ENCODE measurements at places on chromosomes 12 and 14.
A peak's percentile ranks its signal among the peaks of the same experiment; 100 is the strongest.

- peak; percentile 72 for DNase-seq
These were observed 146.1 kb downstream of the KITLG start for GRCh38 chr12:88433997-88434703.

- DNase-seq = no peak
These were observed 201.0 kb upstream of the DIO3 start for GRCh38 chr14:101360054-101360911.

- DNase-seq = no peak
These were observed 459.2 kb downstream of the RAD51B start for GRCh38 chr14:68278576-68279436.

GRCh38 chr14:50839048-50839447, 8.1 kb upstream of the NIN start:
- DNase-seq = no peak

DNA sequence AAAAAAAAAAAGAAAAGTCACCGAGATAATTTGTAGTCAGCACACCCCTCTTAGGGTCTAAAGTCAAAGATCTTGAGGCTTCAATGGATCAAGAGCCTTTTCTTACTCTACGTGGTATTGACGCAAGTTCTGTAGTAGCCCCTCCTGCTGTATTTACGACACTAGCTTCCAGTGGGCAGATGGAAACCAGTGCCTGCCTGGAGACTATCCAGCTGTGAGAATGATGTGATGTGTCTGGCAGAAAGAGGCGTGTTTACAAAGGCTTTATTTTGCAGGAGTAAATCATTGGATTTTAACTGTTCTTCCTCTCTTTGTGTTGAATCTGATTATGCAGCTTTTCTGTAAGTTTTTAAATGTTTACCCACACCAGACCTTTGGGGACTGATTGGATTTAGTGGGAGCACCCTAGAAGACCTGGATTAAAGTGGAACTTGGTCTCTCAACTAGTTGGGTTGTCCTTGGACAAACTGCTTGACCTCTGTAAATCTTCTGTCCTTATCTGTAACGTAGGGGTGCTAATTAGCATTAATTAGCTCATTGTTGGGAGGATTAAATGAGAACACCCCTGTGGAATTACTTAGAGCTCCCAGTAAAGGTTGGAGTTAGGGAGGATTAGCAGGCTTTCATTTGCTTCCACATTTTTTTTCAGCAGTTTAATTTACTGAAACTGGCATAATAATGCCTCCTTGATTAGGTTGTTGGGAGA, 72.4 kb downstream of the RASSF3 start:
- no peak for DNase-seq

DNA sequence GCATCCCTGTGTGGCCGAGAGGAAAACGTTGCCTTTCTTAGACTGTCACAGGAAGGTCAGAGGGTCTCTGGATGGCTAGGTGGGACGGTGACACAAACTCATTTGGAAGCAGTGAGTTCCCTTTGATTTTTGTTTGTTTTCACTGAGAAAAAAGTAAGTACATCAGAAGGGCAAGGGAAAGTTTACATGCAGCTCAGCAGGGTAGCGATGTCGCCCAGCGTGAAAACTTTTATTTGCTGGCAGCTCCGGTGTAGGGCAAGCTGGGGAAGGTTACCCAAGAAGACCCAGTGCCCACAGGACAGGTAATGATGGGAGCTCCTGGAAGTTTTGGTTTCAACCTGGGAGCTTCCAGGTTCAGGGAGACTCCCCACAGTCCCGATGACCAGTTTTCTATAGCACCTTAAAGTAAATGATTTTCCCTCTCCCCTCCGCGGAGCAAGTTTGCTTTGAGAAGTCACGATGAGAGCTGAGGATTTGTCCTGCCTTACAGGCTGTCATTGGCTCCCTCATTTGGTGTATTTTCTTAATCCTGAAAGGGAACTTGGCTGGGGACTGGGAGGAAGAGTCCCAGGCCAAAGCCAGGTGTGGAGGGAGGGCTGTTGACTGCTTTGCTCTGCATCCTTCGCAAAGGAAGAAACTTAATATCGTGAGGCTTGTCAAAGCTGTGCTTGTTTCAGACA, 64.7 kb upstream of the ESRRB start:
- DNase-seq = no peak

DNA sequence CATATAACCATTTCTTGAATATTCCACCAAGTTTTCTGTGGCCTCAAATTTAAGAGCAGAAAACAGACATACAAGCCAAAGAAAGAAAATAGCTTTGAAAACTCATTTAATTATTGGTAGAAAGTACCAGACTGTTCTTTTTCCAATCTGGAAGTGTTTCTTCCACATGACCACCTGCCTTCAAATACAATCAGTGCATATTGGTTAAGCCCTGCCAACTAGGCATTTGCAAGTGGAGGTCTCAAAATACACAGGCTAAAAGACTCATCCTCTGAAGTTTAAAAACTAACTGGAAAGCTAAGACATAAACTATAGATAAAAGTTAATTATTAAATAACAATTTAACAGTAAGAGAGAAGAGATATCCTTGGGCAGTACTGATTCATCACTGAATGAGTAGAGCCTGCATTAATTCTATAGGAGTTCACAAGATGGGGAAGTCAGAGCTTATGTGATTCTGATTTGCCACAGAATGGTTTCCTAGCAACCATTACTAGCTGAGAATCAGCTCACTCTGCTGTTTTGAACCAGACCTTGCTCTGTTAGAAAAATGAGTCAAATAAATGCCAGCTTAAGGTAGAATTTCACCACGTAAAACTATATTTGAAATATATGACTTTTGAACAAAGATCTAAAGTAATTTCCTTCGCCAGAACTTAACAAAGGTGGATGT, 433.8 kb downstream of the FUT8 start:
- no peak for DNase-seq

- DNase-seq = no peak
These were observed at the start of gene SLC17A8 for GRCh38 chr12:100356644-100357223. SLC17A8 (plus strand) TSS chr12:100357074; CDS start chr12:100357392, 318 bp downstream.

- DNase-seq = no peak
These were observed 33.6 kb upstream of the METAP2 start for GRCh38 chr12:95440401-95440800.

DNA sequence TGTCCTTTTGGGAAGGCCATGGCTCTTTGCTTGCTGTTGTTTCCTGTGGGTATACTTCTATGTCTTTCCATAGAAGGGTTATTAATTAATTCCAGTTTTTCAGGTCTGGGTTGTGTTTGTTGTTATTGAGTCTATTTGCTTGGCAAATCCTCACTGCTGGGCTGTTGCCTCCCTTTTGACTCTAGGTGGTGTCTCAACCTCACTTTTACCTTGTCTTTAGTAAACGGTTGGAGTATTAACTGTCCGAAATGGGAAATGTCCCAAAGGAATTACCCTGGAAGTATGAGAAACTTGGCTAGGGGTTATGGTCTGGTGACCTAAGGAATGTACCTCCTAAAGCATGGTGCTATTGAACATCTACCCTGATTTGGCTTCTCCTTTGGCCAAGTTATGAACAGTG, 16.7 kb downstream of the PRH1 start:
- no peak for DNase-seq

- no peak for DNase-seq
These were observed 26.8 kb downstream of the CCDC177 start for GRCh38 chr14:69547701-69548348.

DNA sequence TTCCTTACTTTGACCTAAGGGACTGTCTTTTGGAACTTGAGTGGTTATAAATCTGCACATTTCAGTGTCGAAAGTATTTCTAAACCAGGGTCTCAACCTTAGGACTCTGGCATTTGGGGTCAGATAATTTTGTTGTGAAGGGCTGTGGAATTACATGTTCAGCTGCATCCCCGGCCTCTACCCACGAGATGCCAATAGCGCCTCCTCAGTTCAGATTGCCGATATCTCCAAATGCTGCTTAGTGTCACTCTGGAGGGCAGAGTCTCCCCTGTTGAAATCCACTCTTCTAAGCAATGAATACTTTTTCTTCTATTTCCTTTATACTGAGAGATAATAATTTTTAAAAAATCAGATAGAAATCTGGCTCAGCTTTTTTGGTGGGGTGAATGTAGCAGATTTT, 379.4 kb upstream of the RGS6 start:
- no peak for DNase-seq

DNA sequence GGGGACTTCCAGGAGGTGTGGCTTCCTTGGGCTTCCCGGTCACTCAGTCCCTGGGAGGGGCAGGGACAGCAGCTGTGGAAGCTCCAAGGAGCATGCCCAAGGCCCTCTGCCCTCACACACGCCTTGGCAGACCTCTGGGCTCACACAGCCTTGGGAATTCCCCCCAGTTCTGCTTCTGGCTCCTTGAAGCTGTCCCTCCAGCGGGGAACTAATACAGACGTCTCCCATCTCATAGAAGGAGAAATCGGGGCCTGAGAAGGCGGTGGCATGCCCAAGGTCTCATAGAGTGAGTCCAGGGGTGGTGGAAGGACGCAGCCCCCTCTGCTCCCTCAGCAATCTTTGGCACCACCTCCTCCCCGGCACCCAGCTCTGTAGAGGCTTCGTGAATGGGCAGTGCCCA, 15.7 kb upstream of the TMEM119 start:
- peak; percentile 81 for DNase-seq

DNA sequence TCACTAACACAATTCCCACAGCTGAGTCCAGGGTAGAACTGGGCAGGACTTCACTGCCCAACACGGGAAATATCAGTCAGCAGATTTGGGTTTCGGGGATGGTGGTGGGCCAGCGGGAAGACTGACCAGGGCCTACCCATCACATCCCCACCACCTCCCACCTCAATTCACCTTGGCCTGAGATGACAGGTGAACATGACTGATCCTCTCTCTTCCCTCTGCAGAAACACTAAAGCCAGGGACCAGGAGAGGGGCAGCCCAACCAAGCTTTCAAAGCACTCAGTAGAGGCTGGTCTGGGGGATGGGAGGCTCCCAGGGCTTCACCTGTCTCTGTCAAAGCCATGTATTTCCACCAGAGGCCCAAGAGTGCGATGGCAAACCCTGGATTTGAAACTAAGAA, 2.3 kb downstream of the SERPINA5 start:
- DNase-seq = no peak

DNA sequence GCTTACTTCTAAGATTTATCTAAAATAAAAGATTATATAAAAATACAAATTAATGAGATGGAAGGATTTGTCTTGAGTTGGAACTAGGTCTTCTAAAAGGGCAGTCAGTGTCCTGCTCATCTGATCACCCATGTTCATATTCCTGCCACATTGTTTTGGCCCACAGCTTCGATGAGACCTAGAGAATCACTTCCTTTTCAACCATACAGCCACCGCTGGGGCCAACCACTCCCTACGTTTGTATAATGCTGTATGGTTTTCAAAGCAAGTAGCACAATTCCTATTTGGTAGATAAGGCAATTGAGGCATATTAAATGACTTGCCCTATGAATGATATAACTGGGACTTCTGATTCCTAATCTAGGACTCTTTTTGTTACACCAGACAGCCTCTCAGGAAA, 249.4 kb downstream of the ZFP36L1 start:
- no peak for DNase-seq

GRCh38 chr14:51337520-51337919, 97.5 kb downstream of the TMX1 start:
- no peak for DNase-seq

DNA sequence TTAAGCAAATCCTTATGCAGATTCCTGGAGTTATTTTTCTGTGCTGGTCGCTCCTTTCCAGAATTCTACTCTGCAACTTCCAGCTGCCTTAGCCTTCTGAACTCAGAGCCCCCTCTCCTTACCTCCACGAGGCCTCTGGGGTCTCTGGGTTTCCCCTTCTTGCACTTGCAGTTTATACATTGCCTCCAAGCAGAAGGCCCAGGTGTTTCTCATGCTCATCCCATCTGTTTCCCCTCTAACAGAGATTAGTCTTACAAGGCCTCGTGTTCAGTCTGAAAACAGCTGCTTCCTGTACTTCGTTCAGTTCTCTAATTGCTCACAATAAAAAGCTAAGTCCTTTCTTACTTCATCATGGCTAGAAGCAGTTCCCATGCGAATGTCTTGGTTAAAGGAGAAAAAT, 134.4 kb upstream of the FGD4 start:
- DNase-seq = no peak

DNA sequence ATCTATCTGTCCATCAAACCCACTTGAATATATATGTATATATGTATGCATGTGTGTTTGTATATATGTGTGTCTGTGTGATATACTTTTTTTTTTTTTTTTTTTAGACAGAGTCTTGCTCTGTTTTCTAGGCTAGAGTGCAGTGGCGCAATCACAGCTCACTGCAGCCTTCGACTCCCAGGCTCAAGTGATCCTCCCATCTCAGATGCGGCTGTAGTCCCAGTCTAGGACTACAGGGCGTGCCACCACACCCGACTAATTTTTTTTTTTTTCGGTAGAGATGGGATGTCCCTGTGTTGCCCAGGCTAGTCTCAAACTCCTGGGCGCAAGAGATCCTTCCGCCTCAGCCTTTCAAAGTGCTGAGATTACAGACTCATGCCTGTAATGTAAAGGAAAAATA, 13.0 kb upstream of the APOBEC1 start:
- no peak for DNase-seq

GRCh38 chr14:36604757-36605505, 22.5 kb upstream of the NKX2-8 start:
- DNase-seq = peak; percentile 57

GRCh38 chr14:80780500-80780899, 161.0 kb downstream of the CEP128 start:
- peak; percentile 56 for DNase-seq

DNA sequence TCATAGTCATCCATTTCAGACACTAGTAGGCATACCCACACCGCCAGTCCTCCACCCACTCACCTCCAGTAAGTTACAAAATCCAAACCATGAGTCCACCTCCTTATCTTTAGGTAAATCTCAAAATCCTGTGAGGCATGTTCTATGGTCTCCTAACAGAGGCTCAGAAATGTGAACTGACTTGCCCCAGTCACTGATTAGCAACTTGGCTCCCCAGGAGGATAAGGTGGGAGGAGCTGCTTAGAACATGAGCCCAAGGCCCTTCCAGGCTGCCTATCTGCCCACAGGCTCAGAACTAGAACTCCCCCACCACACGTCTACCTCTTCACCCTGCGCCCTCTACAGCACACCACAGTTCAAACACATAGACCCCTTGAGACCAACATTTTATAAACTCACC, 19.9 kb downstream of the SETD3 start:
- no peak for DNase-seq

- DNase-seq = no peak
These were observed 11.8 kb upstream of the FBXO21 start for GRCh38 chr12:117202033-117202432.

GRCh38 chr12:46109343-46110222, 119.2 kb upstream of the SCAF11 start:
- no peak for DNase-seq

- no peak for DNase-seq
These were observed 120.7 kb downstream of the GPHN start for GRCh38 chr14:66628636-66629035.

DNA sequence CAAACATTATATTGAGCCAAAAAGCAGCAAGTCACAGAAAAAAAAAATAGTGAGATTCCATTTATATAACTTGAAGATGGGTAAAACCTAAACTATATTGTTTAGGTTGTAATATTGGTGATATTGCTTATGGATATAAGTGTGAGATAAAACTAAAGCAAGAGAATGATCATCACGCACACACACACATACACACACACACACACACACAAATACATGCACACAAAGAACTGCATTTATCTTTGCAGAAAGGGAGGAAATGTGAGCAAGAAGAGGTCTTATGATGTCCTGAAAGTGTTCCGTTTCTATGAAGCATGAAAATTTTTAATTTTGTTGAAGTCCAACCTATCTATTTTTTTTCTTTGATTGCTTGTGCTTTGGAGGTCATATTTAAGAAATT, 16.4 kb upstream of the AMN1 start:
- DNase-seq = no peak

GRCh38 chr12:53122961-53123468, 19.7 kb downstream of the SOAT2 start:
- DNase-seq = no peak
